MM.1S (cell line): ENCODE measurements at places on chromosomes 11 and 22.

DNA sequence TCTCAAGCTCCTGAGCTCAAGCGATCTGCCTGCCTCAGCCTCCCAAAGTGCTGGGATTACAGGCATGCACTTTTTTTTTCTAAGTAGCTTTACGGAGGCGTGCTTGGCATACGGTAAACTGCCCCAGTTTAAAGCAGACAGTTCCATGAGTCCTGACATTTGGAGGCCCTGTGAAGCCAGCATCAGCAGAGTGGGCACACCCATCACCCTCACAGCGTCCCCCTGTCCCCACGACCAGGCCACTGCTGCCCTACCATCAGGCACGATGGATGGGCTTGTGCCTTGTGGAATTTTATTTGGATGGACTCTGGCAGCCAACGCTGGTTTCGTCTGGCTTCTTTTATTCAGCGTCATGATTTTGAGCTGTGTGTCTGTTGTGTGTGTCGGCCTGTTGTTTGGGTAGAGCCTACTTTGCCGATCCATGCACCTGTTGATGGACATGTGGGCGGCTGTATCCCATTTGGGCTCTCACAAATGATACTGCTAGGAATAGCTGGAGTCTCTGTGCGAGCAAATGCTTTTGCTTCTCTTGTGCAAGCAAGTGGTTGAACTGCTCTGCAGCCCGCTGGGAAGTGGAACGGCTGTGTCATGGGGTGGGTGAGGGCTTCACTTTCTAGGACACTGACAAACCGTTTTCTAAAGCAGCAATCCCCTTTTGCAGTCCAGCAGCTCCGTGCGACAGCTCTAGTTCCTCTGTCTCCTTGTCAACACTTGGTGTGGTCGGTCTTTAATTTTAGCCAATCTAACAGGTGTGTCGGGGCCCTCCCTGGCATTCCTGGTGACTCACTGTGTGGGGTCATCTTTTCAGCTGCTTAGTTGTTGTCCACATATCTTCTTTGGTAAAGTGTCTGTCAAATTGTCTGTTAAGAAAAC is 23.8 kb downstream of the KCNQ1 start:
- no peak for DNase-seq

GRCh38 chr11:120694726-120695125 is 183.2 kb downstream of the GRIK4 start:
- DNase-seq: no peak

DNA sequence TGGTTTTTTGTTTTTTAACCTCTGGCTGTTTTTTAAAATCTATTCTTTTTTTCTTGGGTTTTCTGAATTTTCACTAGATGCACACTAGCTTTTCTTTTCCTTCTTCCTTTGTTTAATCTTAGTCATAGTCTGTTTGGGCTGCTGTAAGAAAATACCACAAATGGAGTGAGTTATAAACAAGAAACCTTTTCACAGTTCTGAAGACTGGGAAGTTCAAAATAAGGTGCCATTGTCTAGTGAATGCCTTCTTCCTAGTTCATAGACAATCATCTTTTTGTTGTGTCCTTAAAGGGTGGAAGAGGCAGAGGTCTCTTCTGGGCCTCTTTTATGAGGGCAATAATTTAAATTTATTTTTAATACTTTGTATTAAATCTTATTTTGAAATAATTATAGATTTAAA is 532.9 kb upstream of the ANO5 start:
- no peak for DNase-seq

DNA sequence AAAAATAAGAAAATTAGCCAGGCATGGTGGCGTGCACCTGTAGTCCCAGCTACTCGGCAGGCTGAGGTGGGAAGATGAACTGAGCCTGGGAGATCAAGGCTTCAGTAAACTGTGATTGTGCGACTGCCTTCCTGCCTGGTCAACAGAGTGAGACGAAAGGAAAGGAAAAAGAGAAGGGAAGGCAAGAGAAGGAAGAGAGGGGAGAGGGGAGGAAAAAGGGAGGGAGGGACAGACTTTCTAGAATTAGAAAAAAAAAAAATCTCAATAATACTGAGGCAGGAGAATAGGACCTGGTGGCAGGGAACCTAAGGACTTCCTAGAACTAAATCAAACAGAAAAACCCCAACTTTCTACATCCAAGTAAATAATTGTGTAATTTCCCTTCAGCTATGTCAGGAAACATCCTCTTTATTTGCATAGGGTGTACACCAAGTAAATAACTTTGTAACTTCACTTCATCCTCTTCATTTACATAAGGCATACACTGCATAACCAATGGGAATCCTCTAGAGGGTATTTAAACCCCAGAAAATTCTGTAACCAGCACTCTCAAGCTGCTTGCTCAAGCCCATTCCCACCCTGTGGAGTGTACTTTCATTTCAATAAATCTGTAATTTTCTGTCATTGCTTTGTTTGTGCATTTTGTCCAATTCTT is 8.7 kb downstream of the SBF2 start:
- no peak for DNase-seq

DNA sequence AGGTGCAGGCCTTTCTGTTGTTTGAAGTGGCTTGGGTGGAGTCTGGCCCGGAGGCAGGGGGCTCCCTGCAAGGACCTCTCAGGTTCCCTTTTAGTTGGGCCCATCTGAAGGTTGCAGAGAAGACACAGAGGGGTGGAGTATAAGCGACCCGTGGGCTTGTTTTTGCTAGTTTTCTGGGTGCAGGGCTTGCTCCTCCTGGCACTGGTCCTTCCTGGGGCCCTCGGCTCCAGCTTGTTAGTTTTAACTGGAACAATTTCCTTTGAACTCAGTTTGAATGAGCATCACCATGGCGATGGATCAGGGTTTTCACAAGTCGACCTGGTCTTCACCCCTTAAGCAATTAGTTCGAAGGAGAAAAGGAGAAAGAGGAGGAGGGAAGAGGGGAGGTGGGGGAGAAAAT is 28.5 kb upstream of the OAF start:
- DNase-seq: no peak

- no peak for DNase-seq
Observed at GRCh38 chr22:36351921-36352802, 35.6 kb downstream of the MYH9 start.

DNA sequence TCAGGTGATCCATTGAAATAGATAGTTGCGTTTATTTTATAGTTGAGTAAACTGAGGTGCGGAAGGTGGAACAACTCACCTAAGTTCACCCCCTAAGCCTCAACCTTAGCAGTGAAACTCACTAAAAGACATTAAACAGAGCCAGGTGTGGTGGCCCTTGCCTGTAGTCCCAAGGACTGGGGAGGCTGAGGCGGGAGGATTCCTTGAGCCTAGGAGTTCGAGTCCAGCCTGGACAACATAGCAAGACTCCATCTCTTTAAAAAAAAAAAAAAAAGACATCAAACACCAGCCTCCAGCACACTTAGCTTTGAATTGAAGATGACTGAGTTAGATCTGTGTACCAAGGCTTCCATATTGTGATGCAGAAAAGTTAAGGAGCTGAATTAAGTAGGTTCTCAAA is 845 bp upstream of the RAB36 start:
- no peak for DNase-seq

DNA sequence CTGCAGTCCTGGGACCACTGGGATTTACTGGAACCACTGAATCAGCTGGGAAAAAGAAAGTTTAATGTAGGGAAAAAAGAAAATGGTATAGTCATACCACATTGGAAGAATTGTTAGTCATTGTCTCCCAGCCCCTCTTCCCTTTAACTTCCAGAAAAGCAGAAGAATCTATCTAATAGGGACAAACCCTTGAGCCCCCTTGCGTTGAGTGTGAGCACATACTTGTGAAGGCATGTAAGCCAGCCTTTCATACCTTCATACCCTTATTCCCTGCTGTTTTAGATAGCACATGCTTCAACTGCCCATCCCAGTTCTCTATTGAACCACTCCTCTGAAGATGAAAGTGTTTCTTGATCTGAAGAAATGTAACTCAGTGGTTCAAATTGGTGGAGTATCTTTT is 6.6 kb downstream of the TREH start:
- DNase-seq: no peak

GRCh38 chr11:20566591-20567434 is 32.6 kb upstream of the SLC6A5 start:
- no peak for DNase-seq

DNA sequence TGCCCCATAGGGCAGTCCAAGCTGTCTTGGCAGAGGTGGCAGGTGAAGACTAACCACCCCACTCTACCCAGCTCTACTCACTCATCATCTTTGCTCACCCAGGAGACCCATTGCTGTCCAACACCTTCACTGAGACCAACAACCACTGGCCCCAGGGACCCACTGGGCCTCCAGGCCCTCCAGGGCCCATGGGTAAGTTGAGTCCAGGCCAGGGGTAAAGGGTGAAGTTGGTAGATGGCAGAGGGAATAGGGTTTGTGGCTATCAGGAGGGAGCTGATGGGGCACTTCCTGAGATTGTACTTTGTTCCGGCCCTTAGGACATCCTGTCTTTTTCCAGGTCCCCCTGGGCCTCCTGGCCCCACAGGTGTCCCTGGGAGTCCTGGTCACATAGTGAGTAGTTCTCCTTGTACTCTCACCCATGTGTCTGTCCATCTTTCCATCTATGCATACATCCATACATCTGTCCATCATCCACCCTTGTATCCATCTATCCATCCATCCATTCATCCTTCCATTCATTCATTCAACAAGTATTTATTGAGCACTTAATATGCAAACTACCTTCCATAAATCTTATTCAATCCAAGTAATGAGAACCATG is 27.7 kb downstream of the EMID1 start:
- no peak for DNase-seq

DNA sequence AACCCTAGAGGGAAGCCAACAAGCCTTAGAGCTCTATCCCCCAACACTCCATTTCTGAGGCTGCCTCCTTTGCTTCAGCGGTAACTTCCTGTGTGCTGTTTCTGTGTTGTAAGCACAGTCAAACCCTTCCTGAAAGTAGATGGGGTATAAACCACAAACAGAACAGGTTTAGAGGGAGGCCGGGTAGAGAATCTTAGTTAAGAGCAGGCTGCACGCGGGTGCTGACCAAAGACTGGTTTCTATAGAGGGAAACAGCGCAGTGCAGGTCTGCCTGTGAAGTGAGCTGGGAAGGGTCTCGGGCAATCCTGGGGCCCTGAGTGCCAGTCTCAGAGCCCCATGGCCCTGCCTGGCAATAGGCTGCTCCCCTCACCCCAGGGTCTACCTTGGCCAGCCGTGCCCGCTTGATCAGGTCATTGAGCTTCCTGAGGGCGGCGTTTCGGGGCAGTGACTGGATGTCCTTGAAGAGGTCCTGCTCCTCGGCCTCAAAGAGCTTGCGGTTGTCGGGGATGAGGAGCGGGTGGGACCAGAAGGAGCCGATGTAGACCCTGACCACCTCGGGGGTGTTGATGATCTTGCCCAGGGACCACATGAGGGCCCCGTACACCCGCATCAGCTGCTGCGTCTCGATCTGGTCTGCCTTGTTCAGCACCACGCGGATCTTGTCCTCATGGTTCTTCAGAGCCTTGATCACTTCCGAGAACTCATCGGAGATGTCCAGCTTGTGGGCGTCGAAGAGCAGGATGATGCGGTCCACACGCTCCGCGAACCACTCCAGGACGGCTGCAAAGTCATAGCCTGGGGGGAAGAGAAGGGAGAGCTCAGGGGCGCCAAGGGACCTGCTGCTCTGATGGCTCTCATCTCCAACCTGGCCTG is 15.3 kb upstream of the CDC42BPG start:
- peak; percentile 94 for DNase-seq

DNA sequence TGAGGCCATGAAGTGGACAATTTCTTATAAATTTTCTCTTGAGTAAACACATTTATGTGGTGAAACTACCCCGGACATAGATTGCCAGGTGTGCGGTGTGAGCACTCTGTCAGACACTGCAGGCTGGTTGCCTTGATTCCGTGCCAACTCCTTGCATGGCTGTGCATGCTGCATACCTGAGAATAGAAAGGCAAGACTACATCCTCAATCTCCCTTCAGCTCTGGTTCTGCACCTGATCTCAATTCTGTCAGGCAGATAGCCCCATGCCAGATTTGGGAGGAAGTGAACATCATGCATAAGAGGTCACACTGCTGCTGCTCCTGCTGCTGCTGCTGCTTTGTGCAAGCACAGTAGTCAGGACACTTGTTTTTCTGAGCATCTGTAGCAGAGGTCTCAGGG is 42.5 kb upstream of the DEUP1 start:
- DNase-seq: no peak

- DNase-seq: no peak
Observed at GRCh38 chr22:43848366-43849171, 13.7 kb downstream of the SULT4A1 start.

GRCh38 chr11:130728185-130729180 is 187.8 kb downstream of the SNX19 start:
- DNase-seq: no peak

- DNase-seq: no peak
Observed at GRCh38 chr22:24510637-24511625, 15.8 kb downstream of the UPB1 start.

- peak; percentile 81 for DNase-seq
Observed at GRCh38 chr11:130315354-130315970, 745 bp upstream of the ZBTB44 start.

DNA sequence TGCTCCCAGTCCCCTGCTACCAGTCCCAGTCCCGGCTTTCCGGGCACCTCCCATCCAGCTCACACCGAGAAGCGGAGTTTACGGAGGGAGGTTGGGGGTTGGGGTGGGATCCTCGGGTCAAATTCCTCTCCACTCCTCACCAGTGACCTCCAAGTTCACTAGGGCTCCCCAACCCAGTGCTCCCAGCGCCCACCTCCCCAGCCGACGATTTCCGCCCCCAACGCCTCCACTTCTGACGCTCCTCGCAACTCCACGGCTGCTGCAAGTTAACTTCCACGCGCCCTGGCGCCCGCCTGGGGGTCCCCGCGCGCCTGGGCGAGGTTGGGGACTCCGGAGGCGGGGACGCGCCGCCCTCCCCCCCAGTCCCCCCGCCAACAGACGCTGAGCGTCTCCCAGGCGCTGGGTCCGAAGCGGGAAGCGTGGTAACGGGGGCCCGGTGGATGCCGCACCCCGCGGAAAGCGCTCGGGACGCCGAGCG is 526 bp downstream of the TPST2 start:
- DNase-seq: no peak

DNA sequence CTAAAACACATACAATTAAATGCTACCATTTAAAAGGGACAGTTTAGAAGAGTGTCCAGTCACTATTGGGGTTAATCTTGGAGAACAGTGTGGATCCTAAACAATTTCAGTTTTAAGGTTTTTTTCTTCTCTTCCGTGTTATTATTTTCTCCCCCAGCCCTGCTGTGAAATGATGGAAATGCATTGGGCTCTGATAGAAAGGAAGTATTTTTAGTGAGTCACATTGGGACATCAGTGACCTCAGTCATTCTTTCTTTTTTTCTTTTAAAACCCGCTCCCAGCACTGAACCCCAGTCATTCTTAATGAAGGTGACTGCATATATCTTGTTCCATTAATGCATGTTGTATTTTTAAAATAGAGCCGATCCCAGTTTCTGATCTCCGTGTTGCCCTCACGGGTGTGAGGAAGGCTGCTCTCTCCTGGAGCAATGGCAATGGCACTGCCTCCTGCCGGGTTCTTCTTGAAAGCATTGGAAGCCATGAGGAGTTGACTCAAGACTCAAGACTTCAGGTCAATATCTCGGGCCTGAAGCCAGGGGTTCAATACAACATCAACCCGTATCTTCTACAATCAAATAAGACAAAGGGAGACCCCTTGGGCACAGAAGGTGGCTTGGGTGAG is 93.2 kb upstream of the OR4B1 start:
- DNase-seq: no peak
